ENCODE measurements at places on chromosomes 11 and 22.

DNA sequence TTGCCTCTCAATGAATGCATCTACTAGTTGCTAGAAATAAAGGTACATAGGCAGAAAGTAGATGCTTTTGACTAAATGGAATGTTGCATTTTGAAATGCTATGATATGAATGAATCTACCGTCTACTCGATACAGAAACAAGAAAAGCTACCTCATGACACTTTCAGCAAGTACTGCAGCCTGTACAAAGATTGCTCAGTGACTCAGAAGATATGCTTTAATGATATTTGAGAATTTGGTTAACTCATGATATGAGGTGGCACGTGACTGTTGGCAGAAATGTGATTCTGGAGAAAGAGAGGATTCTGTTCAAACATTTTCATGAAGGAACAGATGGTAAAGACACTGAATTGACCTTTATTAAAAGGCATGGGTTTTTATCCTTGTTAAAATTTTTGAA is 76.0 kb downstream of the HSD17B12 start:
- DNase-seq: no peak

GRCh38 chr11:36837831-36838437 is 239.9 kb upstream of the RAG2 start:
- no peak for DNase-seq

DNA sequence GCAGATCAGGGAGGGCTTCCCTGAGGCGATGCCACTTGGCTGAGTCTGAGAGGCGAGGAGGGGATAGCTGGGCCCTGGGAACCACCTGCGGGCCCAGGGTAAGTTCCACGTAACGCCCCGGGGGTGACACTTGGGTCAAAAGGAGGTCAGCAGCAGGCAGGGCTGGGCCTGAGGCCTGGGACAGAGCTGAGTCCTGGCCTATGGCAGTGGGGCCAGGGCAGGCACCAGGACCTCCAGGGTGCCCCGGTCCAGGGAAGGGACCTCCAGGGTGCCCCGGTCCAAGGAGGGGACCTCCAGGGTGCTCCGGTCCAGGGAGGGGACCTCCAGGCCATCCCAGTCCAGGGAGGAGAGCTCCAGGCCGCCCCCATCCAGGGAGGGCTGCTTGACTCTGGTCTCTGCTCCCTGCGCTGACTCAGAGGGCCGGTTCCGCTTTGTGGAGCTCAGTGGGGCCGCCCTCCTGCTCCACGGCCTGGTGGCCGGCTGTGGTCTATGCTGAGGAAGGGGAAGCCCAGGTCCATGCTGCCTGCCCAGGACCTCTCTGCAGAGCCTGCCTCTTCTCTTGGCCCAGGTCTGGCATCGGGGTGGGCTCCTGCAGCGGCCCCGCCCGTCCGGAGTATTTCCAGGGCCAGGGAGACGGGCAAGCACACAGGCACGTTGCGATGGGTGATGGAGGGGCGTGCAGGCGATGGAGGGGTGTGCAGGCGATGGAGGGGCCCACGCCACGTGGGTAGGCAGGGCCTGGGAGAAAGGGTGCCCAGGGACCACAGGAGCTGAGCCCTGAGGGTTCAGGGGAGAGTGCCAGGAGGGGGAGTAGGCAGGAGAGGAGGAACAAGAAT is 19.5 kb upstream of the WNT7B start:
- no peak for DNase-seq

- peak; percentile 66 for DNase-seq
Measured at GRCh38 chr22:49305214-49305965, 522.3 kb downstream of the BRD1 start.

DNA sequence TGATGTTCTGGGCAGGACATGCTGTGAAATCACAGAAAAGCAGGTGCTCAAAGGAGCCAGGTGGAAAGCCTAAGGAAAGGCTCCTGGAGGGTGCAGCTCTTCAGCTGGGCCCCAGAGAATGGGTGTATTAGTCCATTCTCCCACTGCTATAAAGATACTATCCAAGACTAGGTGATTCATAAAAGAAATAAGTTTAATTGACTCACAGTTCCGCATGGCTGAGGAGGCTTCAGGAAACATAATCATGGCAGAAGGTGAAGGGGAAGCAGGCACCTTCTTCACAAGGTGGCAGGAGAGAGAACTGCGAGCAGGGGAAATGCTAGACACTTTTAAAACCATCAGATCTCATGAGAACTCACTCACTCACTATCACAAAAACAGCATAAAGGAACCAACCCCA is 43.1 kb upstream of the DEUP1 start:
- no peak for DNase-seq

DNA sequence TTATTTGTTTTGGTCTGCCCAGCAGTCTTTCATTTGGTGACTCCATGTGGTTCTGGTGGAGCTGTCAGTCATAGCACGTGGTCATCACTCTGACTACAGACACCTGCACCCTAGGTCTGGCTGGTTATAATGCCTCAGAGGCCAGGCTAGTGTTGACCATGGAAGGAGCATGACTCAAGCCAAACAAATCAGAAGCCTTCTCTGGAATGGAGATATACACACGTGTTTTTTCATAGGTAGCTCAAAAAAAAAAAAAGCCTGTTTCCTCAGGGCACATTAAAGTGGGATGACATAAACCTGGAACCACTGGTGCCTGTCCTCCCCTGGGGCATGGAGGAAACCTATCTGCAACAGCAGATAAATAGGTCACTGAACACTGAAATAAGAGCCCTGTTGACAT is 8.1 kb upstream of the PLAAT3 start:
- DNase-seq: no peak
